ENCODE measurements at places on chromosomes 2 and 18.

GRCh38 chr2:239546541-239546940 is 145.7 kb upstream of the HDAC4 start:
- no peak for DNase-seq

DNA sequence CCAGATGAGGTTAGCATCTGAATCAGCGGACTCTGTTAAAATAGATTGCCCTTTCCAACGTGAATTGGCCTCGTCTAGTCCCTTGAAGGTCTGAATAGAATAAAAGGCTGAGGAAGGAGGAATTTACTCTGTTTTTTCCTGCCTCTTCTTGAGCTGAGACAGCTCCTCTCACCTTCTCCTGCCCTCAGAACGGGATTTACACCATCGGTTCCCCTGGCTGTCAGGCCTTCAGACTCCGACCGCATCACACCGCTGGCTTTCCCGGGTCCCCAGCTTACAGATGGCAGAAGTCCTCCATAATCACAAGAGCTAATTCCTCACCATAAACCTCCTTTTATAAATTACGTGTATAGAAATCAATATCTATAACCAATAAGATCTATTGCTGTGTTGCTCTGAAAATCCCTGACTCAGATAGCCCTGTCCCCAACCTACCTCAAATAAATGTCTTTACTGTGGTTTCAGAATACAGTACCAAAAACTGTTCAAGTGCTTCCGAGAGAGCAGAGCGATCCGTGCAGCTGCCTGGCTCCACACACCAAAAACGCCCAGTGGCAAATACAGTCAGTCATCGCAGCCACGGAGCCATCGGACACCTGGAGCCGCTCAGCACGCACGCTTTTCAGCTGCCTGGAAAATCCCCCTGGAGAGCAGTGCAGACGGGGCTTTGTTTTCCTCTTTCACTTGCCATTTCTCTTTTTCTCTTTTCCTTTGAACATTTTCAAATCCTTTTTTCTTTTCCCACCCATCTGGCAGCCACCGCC is 196.9 kb downstream of the NRP2 start:
- no peak for DNase-seq

DNA sequence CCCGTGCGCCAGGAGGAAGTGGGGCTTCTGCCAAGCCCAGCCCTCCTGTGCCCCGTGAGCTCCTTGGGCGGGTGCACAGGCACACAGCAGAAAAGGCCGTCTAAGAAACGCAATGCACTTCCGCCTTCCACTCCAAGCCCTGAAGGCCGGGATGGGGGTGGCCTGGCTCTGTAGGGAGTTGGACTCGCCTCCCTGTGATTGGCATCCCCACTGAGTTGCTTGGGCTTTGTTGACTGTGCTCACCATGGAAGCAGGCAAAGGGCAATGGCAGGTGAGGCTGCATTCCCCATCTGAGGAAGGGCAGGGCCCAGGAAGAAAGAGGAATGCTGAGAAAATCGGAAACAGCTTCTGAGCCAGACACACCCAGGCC is 66.8 kb downstream of the CRACDL start:
- DNase-seq = peak; percentile 92

DNA sequence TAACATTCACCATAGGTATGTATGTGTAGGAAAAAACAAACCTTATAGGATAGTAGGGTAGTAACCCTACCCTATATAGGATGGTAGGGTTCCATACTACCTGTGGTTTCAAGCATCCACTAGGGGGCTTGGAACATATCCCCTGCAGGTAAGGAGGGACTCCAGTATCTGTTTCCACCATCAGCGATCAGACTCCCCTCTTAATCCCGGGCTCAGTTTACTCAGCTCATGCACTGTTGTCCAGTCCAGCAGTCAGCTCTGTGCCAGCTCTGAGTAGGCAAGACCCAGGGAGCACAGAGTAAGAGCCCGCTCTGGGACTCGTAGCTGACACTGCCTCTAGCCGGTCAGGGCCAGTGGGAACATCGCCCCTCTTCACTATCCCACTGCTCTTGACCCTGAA is 61.7 kb downstream of the MEX3C start:
- no peak for DNase-seq

DNA sequence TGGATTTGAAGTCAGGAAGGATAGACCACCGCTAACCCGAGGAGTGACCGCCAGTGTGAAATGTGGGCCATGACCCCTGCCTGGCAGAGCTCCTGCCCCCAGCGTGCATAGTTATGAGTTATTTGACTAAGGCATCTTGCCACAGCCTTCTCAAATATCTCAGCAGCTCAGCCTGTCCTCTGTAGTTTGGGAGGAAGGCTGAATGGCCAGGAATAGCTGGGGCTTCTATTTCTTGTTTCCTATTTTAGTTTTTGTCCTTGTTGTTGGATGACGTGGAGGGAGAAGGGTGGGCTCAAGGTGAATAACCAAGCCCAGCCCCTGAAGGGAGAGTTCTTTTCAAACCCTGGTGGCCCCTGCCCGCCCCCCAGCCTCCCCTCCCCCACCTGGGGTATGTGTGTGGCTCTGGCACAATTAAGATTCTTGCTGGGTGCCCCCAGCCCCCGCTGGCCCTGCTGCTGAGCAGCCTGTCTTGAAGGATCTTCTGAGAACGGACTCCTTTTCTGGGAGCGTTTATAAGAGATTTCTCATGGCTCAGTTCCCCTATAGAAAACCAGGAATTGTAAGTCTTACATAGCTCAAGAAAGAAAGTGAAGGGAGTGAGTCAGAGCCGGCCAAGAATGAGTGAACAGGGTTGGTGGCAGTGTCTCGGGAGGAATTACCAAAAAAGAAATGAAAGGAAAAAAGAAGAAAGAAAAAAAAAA is 157.4 kb downstream of the GLI2 start:
- DNase-seq = no peak

- no peak for DNase-seq
Observed at GRCh38 chr2:236794176-236794957, 224.7 kb downstream of the ACKR3 start.

DNA sequence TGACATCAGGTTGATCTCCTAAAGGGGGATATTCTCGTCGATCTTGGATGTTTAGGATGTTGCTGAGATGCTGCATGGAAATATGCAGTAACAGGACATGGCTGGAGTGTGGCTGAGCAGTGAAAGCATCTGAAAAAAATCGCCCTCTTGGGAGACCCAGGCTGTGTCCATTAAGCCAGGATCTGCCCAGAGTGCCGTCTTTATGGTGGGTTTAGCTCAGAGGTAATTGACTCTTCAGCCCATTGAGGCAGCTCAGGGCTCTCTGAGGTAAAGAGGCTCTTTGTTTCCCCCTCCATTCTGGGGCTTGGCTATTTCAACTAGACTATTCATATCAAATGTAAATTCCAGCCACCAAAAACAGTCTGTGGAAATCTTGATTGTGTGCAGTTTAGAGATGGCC is 26.5 kb downstream of the OSBPL6 start:
- DNase-seq = no peak

- DNase-seq = no peak
Observed at GRCh38 chr18:51194604-51195003, 2.9 kb downstream of the MEX3C start.

GRCh38 chr2:28225473-28226080 is 167.1 kb upstream of the FOSL2 start:
- DNase-seq = no peak

DNA sequence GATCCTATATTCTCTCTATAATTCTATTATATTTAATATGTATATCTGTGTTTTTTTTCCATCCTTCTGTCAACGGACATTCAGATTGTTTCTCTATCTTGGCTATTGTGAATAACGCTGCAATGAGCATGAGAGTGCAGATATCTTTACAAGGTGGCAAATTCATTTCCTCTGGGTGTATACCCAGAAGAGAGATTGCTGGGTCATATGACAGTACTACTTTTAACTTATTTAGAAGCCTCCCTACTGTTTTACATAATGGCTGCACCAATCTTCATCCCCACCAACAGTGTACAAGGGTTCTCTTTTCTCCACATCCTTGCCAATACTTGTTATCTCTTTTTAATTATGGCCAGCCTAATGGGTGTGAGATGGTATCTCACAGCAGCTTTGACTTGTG is 66.5 kb downstream of the TSPYL6 start:
- DNase-seq = no peak

DNA sequence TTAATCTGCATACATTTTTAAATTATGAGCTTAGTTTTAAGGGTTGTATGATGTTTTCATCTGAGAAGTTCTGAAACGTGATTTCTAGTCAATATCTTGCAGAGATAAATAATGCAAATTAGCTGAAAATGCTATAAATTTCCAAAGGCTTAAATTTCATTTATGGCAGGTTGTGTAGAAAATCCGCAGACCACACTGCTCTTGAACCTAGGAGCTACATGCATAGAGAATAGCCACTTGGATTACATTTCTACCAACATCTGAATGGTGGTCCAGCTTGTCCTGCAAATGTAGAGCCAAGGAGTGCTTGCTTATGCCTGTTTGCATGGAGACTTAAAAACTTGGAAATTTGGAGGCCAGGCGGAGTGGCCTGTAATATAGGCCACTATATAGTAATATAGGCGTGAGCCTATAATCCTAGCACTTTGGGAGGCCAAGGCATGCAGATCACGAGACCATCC is 6.8 kb downstream of the MAT2A start:
- DNase-seq = no peak

- no peak for DNase-seq
Observed at GRCh38 chr2:169933124-169933711, 106.0 kb downstream of the UBR3 start.

DNA sequence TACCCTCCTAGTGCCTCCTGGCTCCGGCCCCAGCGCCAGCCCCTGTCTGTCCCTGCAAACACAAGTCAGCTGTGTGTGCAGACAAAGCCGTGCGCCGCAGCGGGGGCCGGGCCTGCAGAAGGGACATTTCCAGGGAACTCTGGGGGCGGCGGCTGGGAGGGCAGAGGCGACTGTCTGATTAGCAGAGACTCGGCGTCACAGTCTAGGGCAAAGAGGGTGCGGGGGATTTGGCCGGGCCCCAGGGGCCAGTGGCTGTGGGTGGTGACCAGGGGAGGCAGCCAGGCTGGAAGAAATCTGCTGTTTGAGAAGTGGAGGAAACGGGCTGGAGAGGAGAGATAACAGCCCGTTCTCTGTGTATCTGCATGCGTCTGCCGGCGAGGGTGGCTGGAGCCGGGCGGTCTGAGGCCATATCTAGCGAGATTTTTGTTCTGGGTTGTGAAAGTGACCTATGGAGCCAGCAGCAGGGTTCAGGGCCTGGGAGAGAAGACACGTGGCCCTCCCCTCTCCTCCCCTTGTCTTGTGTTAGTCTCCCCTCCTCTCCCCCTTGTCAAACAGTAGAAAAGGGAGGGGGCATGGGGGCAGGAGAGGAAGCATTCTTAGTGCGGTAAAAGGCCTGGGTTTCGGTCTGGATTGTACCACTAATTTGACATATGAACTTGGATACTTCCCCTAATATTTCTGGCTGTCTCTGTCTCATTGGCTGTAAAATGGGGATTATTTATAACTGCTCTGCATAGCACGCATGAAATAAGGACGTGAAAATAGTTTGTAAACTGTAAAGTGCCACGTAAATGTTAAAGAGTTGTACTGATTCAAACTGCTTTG is 169.4 kb downstream of the SMAD7 start:
- DNase-seq = peak; percentile 51

DNA sequence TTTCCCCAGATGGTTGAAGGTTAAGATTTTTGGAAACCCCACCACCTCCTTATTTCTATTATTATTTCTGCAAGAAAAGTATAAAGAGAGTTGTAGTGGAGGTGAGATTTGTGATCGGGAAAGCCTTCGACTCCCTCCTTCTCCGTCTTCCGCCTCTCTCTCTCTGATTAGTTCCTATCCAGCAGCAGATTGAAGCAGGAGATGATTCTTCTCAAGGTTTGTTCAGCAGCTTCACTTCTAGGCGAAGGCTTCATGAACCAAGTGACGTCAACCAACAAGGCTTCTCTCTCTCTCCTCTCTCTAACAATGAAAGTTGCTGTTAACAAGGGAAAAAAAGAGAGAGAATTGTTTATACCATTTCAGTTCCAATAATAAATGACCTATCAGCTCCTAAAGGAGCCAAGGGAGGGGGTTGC is at the start of gene BAZ2B:
BAZ2B (minus strand) TSS at position 263 of the 416 bp plus-strand sequence. CDS start 137,829 bp downstream, outside the sequence.
- DNase-seq = peak; percentile 61
